Astrocyte of the spinal cord (primary cell): ENCODE measurements at places on chromosomes 13 and 19.
A peak's percentile ranks its signal among the peaks of the same experiment; 100 is the strongest.

DNA sequence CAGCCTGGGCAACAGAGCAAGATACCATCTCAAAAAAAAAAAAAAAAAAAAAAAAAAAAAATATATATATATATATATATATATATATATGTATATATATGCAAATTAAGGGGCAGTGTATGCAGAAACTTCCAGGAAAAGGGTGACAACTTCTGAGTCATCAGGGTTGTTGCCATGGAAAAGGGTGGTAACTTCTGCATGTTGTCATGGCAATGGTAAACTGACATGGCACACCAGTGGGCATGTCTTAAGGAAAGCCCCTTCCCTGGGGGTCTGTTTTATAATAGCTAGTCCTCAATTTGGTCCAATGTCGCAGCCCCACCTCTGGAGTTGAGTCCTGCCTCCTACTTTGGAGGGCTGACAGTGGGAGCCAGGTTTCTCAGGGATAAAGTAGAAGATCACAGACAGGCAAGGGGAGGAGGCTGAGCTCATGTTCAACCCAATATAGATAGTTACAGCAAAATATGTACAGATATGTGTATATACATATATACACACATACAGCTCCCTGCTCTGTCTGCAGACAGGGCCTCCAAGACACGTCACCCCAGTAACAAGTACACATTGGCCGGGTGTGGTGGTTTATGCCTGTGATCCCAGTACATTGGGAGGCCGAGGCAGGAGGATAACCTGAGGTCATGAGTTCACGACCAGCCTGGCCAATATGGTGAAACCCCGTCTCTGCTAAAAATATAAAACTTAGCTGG is 7.2 kb upstream of the FCHO1 start:
- peak; percentile 29 for DNase-seq

DNA sequence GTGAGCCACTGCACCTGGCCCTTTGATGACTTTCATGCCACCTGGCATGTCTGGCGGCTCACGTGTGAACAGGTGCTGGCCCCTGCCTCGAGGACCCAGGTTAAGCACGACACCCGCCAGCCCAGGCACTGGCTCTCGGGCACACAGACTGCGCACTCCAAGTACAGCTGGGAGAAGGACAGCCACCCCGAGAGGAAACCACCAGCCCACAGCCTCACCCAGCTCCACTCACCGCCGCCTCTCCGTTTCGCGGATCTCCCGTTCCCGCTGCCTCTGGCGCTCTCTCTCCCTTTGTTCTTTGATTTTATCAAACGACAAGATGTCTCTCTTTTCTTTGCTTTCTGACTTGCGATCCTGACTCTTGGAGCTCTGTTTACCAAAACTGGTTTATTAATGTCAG is 27.4 kb upstream of the TINCR start:
- DNase-seq = no peak

- peak; percentile 98 for DNase-seq
Observed at GRCh38 chr19:55166530-55167268, at the start of gene DNAAF3. DNAAF3 (minus strand) TSS chr19:55166613; CDS start chr19:55166413, 200 bp downstream.

GRCh38 chr13:93416736-93417355 is 190.2 kb downstream of the GPC6 start:
- DNase-seq = peak; percentile 61

DNA sequence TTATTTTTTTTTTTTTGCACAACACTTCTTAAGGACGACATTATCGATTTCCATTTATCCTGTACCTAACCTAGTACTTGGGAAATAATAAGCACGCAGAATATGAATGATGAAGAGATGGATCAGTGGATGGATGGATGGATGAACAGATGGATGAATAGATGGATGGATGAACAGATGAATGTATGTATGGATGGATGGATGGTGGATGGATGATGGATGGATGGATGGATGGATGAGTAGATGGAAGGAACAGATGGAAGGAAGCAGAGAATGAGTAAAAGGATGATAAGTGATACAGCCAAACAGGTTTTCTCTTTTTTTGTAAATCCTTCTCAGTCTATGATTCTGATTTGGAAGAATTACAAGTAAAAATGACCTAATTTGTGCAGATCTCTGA is 166.9 kb downstream of the COL4A1 start:
- DNase-seq = no peak
